Mucosa of descending colon (tissue), 3 donors: ENCODE measurements at places on chromosomes 1 and 21. TPM values are rescaled to one million over a fixed set of nuclear protein-coding genes. Genes with fewer than 3 reads are reported as not detected.

GRCh38 chr1:201329801-201330200 is 46.5 kb downstream of the PKP1 start:
- no peak for DNase-seq

DNA sequence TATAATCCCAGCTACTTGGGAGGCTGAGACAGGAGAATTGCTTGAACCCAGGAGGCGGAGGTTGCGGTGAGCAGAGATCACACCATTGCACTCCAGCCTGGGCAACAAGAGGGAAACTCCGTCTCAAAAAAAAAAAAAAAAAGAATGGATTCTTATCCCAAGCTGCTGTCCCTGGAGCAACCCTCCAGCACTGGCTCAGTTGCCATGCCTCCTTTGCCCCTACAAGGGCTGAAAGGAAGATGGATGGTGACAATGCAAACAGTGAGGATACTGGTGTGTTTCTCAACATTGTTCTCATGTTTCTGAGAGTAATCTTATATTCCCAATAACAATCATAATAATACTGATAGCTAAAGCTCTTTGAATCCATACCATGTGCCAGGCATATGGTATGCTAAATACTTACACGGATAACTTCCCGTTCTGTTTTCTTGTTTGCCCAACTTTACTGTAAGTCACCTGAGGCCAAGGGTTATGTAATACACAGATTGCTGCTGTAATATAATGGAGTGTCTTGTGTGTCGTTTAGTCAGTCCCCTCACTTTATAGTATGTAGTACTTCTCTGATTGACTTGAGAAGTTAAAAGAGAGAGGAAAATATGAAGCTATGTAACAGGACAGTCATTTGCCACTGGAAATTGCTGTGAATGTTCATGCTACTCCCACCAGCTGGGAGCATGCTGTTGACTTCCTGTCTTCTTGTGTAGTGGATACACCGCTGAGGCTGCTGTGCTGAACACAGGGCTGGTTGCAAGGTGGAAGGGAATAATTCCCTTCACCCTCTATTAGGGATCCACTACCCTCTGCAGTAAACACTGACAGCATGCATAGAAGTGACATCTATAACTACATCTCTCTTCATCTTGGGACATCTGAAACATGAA is 153.6 kb downstream of the CNIH3 start:
- DNase-seq, result no peak

DNA sequence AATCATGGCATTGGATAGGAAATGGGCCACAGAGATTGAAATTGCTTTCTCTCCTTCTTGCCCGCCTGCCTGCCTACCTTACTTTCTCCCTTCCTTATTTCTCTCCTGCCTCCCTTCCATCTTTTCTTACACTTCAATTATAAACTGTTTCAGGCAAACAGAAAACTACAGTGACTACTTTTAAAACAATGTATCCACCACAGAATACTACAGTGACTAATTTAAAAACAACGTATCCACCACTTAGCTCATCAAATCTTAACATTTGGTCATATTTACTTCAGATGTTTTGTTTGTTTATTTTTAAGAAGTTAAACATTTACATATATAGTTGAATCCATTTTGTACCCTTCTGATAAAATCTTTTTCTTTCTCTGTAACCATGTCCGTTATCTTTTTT is 54.4 kb downstream of the SNRPE start:
- DNase-seq, result no peak

DNA sequence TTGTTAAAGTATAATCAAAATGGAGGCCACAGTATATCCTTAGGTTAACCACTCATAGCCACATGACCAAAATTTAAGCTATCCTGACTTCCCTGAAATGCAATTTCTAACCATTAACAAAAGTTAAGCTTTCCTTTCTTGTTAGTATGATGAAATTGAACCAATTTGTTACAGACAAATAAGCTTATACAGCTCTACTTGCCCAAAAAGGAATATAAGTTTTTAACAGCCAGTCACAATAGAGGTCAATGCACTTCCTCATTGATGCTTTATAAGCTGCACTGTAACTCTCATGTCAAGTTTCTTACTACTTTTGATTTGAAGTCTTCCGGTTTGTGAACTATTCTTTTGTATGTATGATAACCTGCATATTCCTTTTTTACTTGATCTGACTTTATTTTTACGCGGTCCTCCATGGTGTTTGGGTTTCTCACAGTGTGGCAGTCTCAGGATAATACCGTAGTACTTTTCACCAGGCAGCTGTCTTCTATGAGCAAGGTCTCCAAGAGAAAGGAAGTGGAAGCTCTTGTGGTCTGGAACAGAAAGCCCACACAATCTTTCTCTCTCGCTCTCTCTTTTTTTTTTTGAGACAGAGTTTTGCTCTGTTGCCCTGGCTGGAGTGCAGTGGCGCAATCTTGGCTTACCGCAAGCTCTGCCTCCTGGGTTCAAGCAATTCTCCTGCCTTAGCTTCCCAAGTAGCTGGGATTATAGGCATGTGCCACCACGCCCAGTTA is 331.6 kb downstream of the SRGAP2C start:
- peak; percentile 48 for DNase-seq

The SKI gene
- total RNA-seq, result 26.8 TPM

DNA sequence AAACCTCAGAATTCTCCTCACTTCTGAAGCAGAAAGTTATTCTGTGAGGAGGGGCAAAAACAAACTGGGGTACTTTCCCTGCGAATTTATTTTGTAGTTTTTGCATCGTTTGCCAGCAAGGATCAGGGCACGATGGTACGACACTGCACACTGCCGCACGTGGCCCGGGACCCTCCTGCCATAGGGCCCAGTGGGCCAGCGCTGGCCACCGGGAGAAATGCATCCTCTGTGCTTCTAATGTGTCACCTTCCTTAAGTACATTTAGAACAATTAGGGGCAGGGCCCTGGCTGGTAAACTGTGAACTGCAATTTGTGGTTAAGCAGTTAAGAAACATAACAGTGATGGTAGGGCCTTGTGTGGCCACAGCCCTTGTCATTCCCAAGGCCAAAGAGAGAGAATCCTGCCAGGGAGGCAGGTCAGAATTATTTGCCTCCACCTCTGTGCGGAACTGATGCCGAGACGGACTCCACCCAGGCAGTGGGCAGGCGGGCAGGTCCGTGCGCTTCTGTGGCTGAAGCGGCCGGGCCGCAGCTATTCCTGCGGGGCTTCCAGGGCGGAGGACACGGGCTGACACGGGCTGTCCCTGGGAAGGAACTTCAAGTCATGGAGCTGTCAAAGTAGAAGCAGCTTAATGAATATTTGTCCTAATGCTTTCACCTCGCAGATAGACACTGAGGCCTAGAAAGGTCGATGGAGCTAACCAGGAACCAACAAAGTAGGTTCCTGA is 12.5 kb downstream of the GPR137B start:
- DNase-seq, result no peak

- no peak for DNase-seq
Observed at GRCh38 chr1:225915538-225915991, 8.5 kb downstream of the PYCR2 start.

GRCh38 chr1:231240531-231240882 is 505 bp upstream of the GNPAT start:
- peak; percentile 55 for DNase-seq

DNA sequence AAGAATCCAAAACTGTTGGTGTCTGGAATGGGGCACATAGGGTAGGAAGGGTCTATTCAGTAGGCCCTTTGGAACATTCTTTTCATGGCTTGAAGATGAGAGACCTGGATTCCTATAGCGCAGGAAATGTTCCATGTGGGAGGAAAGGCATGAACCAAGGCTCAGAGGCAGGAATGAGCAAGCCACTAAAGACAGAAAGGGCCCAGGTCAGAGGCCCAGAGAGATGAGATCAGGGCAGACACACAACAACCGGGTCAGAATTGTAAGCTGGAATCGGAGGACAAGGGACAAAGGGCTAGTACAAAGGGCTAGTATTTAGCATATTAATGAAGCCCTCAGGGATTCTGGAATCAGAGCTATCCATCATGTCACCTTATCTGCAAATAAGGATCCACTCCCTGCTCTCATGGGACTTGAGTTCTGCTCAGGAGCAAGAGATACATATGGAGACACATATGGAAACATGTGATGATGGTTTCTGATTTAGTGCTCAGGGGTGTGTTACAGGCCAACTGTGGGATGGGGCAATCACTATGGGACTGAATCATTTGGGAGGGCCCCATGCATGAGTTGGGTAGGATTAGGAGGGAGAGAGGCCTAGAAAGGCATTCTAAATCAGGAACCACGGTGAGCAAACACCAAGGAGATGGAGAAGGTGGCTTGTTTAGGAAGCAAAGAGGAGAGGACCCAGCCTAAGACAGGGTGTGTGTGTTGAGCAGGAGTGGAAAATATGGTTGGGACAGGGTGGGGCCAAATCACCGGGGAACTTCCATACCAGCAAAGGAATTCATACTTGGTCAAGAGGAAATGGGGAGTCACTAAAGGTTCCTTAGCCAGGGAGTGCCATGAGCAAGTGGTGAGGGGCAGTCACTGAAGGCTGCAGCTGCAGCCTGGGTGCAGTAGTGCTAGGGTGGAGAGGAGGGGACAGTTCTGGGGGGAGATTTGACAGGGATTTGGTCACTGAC is 8.6 kb downstream of the NECTIN4 start:
- no peak for DNase-seq

The ASAP3 gene
- total RNA-seq, result 37.8 TPM

The GBP2 gene
- total RNA-seq, result 68.9 TPM

The GORAB gene
- total RNA-seq, result 18.0 TPM

DNA sequence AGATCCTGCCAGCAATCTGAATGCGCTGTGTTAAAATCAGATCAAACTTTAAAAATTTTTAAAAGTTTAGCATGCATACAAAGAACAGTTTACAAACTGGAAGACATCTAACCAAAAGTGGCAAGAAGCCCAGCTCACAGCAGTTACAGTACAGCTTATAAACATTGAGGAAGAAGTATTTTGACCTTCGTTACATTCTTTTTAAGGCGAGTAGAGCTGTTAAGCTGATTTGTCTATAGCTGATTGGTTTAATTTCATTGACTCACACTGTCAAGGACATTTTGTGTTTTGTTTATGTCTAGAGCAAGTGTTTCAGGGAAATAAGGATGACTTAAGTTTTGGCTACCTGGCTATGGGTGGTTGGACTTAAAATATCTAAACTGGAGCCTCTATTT is 3.0 kb upstream of the PGM1 start:
- peak; percentile 29 for DNase-seq

DNA sequence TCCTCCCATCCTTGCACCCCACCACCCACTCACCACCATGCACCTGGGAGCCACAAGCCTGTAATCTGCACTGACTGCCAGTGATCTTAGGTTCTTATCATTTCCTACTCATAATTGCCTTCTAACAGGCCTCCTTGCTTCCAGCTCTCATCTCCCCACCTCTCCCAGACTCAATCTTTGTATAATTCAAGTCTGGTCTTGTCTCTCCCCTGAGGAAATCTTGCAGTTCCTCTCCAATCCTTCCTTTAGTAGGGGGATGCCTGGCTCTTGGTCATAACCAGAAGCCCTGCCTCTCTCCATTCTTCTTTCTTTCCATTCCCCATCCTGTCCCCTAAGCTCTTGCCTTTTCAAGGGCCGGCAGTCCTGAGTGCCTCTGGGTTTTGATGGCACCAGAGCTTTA is 27.8 kb downstream of the PIGM start:
- DNase-seq, result no peak

DNA sequence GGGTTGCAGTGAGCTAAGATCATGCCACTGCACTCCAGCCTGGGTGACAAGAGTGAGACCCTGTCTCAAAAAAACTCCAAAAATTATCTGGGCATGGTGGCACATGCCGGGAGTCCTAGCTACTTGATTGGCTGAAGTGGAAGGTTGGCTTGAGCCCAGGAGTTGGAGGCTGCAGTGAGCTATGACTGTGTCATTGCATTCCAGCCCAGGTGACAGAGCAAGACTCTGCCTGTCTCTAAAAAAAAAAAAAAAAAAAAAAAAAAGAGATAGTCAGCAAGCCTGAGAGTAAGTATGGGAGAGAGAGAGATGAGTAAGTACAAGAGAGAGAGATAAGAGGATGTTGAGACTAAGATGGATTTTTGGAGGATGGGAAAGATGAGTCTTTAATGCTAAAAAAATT is 180.8 kb upstream of the CACYBP start:
- DNase-seq, result no peak

The SNX7 gene
- total RNA-seq, result 38.0 TPM
